ENCODE measurements at places on chromosomes 1 and 21. TPM values are rescaled to one million over a fixed set of nuclear protein-coding genes. Genes with fewer than 3 reads are reported as not detected.

ARMH1 gene
- polyA plus RNA-seq: 0.75 TPM

- DNase-seq: peak; percentile 62
Observed at GRCh38 chr21:33273044-33273443, 6.9 kb downstream of the IL10RB start.

HES2 gene
- polyA plus RNA-seq: 0.02 TPM

GRCh38 chr1:153699768-153700167, 21.3 kb downstream of the NPR1 start:
- no peak for DNase-seq

DNA sequence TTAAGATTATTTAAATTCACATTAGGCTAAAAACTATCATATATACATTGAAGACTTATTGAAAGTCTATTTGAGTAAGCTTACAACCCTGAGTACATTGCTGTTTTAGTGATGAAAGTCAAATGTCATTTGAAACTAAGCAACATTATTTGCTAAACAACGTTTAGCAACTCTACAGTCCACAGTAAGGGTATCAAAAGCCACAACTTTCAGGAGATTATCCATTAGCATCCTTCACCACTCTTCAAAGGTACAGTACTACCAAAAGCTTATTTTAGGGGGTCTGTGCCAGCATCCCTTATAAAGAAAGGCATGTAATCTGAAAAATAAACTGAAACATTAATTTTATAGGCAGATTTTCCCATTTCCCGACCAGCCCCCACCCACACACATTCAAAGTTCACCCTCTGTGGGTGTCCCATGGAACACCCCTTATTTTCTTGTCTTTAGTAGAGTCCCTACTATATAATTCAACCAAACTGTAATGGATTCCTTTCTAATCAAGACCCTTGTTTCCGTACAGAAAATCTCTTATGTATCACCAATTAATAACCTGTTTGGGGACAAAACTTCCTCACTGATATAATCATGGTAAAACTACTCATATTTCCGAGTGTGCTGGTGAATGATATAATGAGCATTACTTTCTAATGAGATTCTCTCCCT, 11.0 kb downstream of the SFPQ start:
- DNase-seq: no peak

PLXNA2 gene
- polyA plus RNA-seq: 0.80 TPM

GRCh38 chr1:48940962-48941732, 164.5 kb upstream of the BEND5 start:
- no peak for DNase-seq

DNA sequence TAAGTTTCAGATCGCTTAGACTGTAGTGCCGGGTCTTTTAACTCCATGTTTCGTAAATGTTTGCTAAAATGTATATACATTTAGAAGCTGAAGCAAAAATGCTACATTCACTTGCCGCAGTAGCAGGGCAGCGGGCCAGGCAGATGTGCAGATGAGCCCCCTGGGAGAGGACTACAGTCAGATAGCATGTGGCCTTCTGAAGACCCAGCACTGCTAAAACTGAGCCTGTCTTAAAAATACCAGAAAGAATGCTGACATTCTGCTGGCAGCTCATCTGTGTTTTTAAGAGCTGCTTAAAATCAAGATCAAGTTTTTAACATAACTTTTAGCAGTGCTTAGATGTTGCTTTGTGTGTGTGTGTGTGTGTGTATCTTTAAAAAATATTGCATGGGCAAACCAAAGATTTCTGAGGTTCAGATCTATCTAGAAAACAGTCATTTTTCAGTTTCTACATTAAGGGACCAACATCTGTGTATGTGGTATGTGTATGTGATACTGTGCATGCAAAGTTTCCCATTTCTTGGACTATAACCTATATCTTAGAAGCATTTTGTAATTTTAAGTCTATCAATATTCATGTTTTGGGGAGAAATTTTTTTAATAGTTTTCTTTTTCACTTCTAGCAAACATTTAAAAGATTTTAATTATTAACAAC, 31.7 kb downstream of the CHRM3 start:
- no peak for DNase-seq

LRP8 gene
- 21.3 TPM for polyA plus RNA-seq

GRCh38 chr1:182725259-182726255, 41.2 kb upstream of the RGS8 start:
- DNase-seq: peak; percentile 27

GRCh38 chr1:110524311-110525248, 5.6 kb upstream of the KCNA10 start:
- peak; percentile 14 for DNase-seq

All from fibroblast of lung (primary cell).